ENCODE measurements at places on chromosomes 7 and 10.

- DNase-seq = no peak
Observed at GRCh38 chr7:21293771-21294170, 134.1 kb upstream of the SP4 start.

GRCh38 chr10:132591166-132591971 lies 53.8 kb downstream of the INPP5A start:
- no peak for DNase-seq

DNA sequence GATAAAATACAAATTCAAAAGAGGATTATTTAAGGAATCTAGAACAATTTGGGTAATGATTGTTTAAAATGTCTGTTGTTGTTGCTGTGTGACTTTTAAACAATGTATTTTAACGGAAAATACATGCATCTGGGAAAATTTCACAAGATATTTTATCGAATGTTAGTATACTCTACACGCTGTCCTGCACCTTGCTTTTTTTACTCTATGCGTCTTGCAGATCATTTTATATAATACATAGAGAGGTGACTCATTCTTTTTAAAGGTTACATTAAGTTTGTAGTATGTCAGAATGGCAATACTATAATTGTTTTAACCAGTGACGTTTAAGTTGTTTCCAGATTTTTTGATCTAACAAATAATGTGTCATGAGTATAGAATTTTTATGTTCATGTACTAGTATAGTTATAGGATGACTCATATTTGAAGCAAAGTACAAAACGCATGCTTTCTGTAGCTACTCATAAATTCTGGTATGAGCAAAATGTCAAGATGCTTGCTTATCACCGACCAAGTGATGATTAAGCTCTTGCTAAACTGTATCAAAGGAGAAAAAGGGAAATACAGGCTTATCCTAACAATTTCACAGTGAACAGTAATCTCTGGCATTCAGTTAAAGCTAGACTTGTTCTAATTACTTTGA lies 4.9 kb downstream of the DKK1 start:
- no peak for DNase-seq

GRCh38 chr7:151390598-151391357 lies 19.1 kb downstream of the WDR86 start:
- DNase-seq = no peak

- DNase-seq = no peak
Observed at GRCh38 chr10:27153845-27154193, 365 bp downstream of the YME1L1 start.

Data from posterior vena cava (tissue), 2 donors.